Astrocyte of the spinal cord (primary cell): ENCODE measurements at places on chromosomes 6 and 20.

DNA sequence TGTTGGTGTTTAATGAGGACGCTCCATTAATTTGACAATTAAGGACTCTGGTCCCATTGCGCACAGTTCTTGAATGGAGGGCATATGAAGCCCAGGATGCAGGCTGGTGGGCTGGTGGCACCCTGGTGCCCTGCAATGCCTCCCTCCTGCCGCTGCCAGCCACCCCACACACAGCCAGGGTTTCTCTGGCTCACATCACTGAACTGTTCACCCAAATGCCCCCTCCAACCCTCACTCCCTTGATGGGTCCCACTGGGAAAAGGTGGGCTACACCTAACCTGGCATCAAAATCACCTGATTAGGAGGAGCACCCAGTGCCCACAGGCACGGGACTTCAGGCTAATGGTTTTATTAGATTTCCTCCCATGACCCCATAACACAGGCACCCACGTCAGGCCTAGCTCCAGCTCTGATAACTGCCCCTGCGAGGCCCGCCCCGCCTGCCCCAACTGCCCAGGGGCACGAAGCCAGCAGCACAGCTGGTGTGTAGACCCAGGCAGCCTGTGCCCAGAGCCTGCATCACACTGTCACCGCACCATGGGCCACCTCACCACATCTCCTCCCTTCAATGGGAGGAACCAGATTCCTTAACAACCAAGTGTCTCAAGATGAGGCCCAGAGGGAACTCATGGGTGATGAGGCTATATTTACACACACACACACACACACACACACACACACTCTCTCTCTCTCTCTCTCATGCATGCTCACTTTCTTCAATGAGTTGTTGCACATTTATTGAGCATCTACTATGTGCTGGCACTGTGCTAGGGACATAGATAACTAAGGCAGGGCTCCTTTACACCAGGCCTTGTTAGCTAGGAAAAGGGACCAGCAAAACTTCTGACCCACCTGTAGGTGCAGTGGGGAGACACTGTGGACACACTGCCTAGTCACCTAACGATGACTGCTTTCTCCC lies 107.3 kb downstream of the NOL4L start:
- DNase-seq, result no peak

GRCh38 chr20:47319517-47320252 lies 36.8 kb downstream of the ZMYND8 start:
- peak; percentile 85 for DNase-seq

- DNase-seq, result peak; percentile 48
Measured at GRCh38 chr20:25336561-25337422, 53.8 kb downstream of the ABHD12 start.

DNA sequence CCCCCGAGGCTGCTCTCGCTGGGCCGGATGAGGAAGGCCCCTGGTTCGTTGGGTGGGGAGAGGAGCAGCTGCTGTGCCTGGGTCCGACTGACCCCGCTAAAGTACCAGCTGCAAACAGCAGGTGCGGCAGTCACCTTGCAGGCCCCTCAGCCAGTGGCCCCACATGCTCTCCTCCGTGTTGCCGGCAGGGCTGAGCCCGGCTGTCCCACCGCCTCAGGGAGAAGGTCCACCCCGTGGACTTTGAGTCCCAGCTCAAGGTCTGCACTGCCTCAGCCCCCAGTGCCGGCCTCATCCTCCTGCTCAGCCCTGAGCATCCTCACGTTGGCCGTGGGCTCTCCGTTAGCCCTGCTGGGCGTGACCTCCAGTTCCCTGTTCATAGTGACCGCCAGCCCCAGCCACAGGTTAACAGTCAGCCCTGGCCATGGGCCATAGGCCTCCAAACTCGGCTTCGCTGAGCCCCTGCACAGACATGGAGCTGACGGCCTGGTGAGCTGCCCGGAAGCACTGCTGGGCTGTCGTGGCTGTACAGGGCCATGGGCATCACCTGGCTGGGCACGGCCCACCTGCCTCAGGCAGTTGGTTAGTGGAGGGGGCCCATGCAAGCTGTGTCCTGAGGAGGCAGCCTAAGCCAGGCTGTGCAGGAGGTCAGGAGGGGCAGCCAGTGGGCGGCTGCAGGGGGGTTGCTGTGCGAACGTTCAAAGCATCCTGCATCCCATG lies 3.1 kb downstream of the SRMS start:
- DNase-seq, result no peak

- DNase-seq, result no peak
Measured at GRCh38 chr6:105034470-105034869, 77.6 kb downstream of the LIN28B start.

DNA sequence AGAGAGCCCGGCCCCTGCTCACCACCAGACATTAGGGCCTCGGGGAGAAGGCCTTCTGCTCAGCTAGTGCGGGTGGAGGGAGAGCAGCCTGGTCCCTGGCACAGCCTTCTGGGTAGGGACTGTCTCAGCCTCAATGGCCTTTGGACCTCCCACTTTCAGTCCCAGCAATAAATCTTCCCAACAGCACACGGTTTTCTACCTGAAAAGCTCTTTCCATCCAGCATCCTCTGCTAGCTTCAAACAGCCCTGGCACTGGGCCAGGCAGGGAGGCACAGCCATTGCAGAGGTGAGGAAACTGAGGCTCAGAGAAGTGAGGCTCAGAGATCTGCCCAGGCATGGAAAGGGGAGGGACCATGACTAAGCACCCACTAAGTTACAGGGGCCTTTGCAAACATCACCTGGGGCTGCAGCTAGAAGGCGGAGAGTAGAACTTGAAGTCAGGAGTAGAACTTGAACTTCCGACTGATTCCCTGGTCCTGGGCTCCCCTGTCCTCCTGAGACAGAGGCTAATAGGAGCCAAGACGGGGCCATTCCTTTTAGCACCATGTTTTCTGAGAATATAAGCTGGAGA lies 43.9 kb upstream of the NOL4L start:
- no peak for DNase-seq
